ENCODE measurements at places on chromosomes 11 and 22.

DNA sequence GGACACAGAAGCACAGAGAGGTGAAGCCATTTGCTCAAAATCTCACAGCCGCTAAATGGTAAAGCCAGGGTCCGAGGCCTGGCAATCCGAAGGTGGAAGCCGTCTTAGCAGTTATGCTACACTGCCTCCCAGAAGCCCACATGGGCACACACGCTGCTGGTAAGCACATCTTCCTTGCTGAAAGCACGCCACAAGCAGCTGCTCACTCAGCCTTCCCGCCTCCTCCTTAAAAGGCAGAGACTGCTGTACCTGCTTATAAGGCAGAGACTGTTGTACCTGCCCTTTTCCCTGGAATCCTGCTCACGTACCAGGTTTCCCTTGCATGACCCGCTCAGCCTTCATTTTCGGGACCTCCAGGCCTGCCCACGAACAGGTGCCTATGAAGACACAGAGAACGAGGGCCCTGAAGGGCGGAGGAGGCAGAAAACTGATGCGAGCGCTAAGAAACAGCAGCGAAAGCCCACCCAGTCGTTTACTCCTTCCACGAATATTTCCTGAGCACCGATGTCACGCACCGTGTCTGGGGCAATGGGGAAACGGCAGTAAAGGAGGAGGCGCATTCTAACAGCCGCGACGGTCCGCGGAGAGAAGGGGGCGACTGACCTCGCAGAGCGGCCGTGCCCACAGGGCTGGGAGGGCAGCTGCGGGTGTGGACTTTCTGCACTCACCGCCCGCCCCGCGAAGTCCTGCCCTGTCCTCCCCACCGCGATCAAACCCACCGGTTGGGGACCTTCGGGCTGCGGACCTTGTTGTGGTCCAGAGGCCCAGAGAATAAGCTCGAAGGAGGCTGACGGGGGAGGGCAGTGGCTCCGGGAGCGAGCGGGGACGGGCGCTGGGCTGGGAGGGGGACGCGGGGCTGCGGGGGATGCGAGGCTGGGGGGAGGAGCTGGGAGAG, 13.0 kb downstream of the SPATA19 start:
- no peak for DNase-seq

GRCh38 chr11:19379465-19379864, 138.7 kb upstream of the E2F8 start:
- DNase-seq = no peak

DNA sequence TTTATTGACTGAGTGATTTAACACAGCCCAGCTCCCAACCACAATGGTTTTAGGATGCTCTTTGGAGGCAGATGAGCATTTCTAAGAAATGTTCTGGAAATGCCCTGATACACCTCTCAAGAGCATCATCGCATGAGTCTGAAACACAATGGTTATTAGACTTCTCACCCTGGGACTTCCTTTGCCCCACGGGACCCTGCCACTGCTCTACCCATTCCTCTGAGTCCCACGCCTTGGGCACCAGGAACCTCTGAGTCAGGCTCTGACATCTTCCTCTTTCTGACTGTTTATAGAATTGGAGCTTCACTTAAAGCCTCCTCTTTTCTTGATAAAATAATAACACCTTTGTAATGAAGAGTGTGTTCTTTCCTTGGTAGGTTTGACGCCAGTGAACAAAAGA, 85.6 kb upstream of the PARVA start:
- no peak for DNase-seq

GRCh38 chr11:15532432-15532831, 417.7 kb downstream of the INSC start:
- DNase-seq = no peak

GRCh38 chr22:36872084-36872483, 11.3 kb downstream of the NCF4 start:
- DNase-seq = no peak

DNA sequence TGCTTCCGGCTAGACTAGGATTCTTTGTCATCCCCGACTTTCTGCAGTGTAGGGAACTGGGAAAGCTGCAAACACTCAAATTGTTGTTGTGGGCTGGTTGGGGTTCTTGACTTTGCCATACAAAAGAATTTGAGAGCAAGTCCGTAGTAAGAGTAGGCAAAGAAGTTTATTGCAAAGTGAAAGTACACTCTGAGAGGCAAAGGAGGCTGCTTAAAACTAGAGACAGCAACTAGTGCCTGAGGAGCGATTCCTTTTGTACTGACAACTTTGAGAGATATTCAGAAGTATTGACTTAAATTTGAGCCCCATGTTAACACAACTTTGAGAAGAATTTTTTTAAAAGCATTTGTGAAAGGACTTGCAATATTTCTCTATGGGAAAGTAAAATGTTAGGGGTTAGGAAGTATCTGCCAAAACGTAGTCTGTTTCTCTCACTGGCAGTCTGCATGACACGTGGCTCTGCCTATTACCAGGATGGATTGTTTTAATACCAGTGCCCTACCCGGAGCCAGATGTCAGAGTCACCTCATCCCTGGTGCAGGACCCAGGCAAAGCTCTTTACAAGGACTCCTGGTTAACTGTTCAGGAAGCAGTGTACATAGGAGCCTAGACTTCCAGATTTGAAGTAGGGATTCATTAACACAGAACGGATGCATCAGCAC, 85.0 kb upstream of the CLPB start:
- DNase-seq = no peak

- DNase-seq = no peak
These were observed 96.9 kb downstream of the MTMR3 start for GRCh38 chr22:29979777-29980321.

- DNase-seq = no peak
These were observed 337.2 kb upstream of the B3GAT1 start for GRCh38 chr11:134749040-134749839.

GRCh38 chr22:45142376-45142775, 21.3 kb upstream of the NUP50 start:
- DNase-seq = no peak

DNA sequence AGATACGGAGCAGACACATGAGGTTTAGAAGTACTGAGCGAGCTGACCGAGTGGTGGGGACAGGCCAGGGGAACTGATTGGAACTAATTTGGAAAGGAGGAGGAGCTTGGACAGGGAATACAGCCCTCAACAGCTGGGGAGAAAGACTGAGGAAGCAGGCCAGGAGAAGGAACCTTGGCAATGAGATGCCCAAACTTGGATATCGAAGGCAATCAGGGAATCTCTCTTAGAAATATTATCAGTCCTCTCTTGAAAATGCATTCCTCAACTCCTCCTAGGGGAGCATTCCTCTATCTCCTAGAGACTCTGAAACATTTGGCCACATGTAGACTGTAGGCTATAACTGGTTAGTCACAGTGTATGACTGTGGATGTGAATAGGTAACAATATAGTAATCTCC, 284.6 kb downstream of the GUCY1A2 start:
- DNase-seq = no peak

DNA sequence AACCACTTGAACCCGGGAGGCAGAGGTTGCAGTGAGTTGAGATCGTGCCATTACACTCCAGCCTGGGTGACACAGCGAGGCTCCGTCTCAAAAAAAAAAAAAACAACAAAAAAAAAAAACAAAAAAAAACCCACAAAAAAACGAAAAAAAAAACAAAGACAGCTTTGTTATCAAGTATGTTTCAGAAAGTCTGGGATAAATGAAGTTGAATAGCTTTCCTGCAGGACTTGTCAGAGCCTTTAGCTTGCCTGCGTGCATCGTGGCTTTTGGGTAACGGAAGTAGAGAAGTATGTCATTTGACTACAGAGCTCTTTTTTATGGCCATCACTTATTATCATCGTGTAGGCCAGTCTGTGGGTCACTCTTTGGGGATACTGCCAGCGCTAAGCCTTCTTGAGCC, 14.6 kb downstream of the TRIOBP start:
- DNase-seq = no peak

DNA sequence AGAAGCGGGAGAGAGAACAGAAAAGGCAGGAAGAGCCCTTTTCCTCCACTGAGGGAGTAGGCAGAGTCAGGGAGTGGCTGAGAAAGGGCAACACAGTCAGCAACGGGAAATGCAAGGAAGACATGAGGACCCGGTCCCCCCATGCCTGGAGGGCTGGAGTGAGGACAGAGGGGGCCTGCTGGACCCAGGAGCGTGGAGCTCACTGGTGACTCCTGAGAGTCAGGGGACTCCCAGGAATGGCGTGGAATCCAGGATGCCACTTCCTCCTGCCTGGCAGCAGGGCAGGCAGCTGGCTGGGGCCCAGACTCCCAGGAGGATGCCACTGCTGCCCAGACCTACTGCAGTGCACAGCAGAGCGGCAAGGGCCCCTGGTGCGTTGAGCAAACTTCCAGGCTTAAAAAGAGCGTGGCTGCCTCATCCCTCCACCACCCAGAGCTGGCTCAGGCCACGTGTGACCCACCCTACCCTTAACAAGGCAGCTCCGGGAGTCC, 11.3 kb downstream of the C11orf21 start:
- peak; percentile 11 for DNase-seq

All from naive thymus-derived CD8-positive, alpha-beta T cell (primary cell).